ENCODE measurements at places on chromosomes 11 and 22.
A peak's percentile ranks its signal among the peaks of the same experiment; 100 is the strongest.

DNA sequence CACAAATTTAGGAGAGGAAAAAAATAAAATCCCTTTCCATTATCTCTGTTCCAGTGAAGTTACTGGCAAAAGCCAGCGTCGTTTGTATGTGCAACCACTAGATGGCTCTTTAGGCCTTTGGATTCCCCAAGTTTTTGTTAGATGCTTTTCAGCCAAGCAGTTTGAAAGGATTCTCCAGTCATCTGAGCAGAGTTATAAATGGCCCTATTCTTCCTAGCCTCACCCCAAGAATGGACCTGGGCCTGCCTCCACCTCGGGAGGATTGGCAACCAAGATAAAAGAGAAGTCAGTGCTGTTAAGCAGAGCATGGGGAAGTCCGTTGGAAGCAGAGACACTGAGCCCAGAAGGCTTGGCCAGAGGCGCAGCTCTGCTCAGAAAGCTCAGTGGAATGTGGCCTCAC lies 15.4 kb downstream of the FAM181B start:
- DNase-seq, result peak; percentile 49

DNA sequence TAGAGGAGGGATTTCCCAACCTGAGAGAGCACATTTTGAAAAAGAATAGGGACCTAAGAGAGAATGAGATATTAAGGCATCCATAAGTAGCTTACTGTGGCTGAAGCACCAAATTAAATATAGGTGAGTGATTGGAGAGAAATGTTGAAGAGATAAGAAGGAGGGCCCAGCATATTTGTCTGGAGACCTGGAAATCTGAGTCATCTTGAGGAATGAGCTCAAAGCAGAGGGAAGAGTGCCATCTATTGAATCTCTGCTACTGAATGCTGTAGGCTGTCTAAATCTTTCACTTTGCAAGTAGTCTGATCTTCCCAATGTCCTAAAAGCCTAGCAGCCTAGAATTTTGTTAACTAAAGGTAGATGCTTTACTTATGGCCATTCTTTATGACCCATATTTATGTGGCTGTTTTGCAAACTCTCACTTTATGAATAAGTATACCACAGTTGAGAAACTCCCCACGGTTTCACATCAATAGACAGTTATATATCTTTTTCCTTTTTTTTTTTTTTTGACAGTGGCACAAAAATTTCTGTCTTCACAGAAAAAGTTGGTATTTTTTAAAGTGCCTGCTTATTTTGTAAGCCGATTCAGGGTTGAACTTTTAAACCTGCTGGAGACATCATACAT lies 2093.5 kb downstream of the LRRC4C start:
- peak; percentile 40 for DNase-seq

DNA sequence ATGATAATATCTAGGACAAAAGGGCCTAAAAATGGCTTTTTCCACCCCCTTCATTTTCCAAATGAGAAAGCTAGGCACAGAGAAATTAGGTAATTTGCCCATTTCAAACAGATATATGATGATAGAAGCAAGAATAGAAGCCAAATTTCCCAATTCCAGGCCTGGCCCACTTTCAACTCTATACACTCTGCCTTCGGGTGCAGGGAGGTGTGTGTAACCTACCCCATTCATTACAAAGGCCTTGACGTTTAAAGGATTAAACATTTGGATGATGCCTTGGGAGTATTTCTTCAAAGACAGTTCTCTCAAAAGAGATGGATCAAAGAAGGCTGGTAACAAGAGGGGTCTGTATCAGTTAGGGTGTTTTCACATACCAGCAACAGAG lies 134.1 kb downstream of the CCDC34 start:
- DNase-seq, result no peak

DNA sequence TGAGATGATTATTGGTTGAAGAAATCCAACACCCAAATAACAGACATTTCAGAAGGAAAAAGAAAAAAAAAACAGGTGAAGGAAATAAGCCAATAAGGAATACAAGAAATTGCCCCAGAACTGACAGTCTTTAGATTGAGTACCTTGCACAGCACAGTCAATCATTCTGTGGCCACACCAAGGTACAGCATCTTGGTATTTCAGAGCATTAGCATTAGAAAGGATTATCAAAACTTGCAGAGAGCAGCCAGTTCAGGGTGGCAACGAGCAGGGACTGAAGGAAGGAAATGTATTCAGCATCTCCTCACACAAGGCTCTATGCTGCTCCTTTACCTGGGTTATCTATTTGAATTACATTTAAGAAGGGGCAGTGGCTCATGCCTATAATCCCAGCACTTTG lies 2.1 kb downstream of the ADA2 start:
- no peak for DNase-seq

- no peak for DNase-seq
Observed at GRCh38 chr11:57614234-57614772, 16.8 kb downstream of the SERPING1 start.
